GM12878 (cell line): ENCODE measurements at places on chromosomes 2 and 18. TPM values are rescaled to one million over a fixed set of nuclear protein-coding genes. Genes with fewer than 3 reads are reported as not detected.

DNA sequence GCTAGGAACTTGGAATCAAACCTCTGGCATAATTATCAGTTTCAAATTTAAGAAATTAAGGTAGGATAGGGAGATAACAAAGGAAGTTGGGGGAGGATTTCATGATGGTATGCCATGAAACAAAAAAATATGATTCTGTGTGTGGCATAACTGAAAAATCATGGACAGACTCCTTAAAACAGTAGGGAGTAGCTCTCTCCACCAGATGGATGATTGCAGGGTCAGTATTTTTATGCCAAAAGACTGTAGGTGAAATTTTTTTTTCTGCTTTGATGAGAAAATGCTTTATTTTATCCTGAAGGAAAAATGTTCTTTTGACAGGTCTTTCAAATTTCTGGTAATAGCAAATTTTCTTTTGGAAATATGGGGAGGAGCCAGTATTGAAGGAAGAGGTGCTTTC, 94.3 kb downstream of the TRABD2A start:
- no peak for DNase-seq

DNA sequence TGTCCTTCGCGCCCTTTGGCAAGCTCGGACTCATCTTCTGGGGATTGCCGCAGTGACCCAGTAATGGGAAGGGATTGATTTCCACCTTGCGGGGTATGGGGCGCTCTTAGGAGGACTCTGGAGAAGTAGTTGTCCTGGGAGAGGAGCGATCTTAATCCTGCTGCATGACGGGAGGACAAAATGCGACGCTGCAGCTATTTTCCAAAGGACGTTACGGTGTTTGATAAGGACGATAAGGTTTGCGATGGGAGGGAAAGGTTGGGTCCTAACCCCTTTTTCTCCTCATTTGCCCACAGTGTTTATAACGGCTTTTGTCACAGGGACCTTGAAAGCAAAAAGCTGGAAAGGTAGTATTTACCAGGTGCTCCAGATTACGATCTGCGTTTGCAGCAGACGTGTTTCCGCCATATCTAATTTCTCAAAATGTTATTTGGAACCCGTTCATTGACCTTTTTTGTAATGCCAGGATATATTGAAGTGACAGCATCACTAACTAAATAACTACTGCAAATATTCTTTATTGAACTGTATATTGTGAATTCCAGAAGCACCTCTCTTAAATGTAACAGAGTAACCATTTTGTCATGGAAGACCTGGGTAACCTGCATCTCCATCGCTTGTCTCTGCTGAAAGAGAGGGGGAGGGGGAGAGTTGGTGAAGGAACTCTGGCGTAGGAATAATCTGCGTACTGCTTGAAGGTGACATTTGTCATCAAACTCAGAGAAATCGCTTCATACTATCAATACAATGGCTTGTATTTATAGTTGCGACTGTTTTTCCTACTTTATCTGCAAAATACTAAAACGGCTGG, 590 bp downstream of the MDH1 start:
- no peak for DNase-seq

- DNase-seq: no peak
Measured at GRCh38 chr2:86243272-86243671, 44.0 kb downstream of the MRPL35 start.

- no peak for DNase-seq
Measured at GRCh38 chr2:9106338-9107167, 100.1 kb upstream of the ASAP2 start.

DNA sequence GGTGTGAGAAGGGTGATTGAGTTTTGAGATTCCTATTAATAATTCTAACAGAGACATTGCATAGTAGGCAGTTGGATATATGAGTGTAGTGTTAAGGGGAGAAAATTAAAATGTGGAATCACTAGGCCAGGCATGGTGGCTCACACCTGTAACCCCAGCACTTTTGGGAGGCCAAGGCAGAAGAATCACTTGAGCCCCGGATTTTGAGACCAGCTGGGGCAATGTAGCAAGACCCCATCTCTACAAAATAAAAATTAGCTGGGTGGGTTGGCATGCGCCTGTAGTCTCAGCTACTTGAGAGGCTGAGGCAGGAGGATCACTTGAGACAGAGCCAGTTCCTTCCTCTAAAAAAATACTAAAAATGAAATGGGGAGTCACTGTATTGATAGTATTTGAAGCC, 150.6 kb downstream of the MCFD2 start:
- no peak for DNase-seq

DNA sequence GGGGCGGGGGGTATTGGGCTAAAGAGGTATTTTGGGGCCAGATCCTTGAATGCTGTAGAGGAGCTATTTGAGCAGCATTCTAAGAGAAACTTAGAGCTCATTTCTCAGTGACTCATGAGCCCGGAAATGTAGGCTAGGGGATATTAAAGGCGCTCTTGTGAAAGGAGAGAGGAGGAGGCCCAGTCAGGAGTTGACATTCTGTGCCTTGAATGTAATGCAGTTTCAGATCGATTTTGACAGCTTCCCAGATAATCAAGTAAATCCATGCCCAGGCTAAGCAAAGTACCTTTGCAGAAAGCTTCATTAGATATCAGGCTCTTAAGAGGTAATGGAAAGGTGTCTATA, 1.5 kb downstream of the CAB39 start:
- no peak for DNase-seq

- DNase-seq: no peak
Measured at GRCh38 chr2:227996366-227996765, 124.9 kb downstream of the DAW1 start.

GRCh38 chr2:46183426-46183825, 113.8 kb upstream of the EPAS1 start:
- DNase-seq: no peak

GRCh38 chr2:49123600-49123999, 30.7 kb downstream of the FSHR start:
- no peak for DNase-seq

DNA sequence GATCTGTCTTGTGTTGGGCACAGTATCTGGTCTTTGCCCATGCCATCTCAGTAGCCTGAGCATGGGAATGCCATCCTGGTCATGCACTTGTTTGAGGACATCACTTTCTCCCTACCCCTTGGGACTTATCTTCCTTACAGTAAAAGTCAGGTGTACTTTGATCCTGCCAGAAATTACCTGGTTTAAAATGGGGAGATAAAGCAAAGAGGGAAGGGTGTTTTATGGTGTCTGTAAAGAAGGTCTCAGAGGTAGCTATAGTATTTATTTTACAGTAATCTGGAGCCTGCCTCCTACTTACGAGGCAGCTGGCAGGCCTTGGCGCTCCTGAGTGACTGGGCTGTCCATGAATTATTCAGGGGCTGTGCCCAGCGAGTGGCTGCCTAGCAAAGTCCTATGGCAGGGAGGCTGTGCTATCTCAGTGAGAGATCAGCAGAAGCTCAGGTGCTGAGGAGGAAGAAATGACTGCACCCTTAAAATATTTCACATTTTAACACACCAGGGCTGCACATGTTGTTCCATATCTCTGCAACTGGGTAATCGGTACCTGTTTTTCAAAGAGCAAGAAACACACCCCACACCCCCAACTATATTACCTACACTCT, 93.9 kb downstream of the SPTBN1 start:
- no peak for DNase-seq

- no peak for DNase-seq
Measured at GRCh38 chr2:129884221-129884786, 95.2 kb upstream of the RAB6C start.

DNA sequence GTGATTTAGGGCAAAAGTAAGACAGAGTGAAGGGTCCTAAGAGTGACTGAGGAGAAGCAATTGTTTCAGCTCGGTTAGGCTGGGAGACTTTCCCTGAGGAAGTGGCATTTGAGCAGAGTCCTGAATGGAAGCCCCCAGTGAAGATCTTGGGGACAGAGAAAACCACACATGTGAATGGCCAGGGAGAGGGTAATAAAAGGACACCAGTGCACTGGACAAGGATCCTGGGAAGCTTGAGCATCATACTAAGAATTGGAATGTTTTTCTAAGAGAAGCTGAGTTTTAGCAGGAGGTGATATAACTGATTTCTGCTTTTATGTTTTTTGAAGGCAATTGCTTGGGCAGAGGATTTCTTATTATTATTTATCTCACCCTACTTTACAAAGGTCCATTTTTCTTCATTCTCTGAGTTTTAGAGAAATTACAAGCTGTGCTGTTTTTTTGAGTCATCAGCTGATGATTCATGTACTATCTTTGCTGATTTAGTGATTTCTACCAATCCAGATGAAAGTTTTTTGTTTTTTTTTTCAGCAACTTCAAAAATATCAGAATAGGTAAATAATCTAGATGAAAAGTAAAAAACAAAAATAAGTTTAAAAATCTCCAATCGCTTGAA, 43.5 kb downstream of the MFSD6 start:
- no peak for DNase-seq

DNA sequence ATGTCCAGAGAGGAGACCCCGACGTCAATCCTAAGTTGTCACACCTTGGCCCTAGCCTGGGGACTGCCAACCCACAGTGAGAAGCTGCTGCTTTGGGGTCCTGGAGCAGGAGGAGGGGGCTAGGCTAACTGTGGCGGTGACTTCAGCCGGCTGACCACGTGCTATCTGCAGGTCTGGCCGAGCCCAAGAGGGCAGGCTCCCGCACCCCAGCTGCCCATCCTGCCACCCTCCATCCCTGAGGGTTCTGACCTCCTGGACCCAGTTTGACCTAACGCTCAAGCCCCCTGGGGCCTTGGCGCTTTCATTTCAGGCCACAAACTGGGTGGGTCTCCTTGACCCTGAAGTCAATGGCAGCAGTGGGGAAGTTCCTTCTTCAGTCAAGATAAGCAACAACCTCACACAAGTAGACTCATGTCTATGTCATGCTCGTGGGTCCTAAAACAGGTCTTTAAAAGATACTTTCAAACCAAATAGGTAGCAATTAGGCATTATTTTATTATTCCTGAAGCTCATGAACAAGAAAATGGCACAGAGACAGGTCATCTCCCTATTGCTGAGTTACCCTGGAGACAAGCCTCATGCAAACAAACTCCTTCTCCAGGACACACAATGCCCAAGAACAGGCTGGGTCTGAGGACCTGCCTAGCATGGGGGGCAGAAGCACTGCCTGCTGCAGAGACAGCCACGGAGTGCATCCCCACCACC, 2.3 kb downstream of the HES6 start:
- no peak for DNase-seq

GRCh38 chr18:55735199-55735855, 147.3 kb upstream of the TCF4 start:
- no peak for DNase-seq

- DNase-seq: no peak
Measured at GRCh38 chr2:43142921-43143438, 83.4 kb downstream of the ZFP36L2 start.

DNA sequence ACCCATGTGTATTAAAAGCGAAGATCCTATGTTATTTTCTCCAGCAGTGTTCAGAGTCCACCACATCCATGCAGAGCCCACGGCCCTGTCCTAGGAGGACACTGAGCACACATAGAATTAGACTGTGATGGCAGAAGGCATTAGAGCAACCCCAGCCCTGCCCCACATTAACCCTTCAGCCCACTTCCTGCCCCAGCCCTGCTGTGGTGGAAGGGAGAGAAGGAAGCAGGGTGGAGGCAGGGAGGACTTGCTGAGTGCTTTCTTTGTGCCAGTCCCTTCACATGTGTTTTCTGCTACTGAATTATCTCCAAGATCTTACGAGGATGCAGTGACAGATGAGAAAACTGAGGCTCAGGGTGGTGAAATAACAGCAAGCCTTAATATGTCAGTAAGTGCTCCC, 339.0 kb downstream of the SMAD2 start:
- no peak for DNase-seq

GRCh38 chr18:79631096-79631507, 48.5 kb upstream of the CTDP1 start:
- no peak for DNase-seq

DNA sequence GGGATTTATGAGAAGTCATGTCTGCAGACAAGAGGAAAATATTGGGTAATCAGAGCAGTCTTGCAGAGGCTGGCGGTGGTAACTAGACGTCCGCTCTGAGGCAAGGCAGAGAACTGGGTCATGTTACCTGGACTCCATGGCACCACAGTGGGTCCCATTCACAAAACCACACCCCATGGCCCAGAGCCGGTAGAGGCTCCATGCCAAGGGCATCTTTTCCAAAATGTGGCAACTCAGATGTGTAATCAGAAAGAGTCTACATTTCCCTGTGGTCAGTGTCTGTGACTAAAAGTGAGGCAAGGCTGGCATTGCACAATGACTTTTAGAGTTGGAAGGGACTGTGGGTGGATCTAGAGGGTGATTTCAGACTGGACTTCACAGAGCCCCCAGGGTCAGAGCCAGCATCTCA, 113.1 kb downstream of the MREG start:
- no peak for DNase-seq

DNA sequence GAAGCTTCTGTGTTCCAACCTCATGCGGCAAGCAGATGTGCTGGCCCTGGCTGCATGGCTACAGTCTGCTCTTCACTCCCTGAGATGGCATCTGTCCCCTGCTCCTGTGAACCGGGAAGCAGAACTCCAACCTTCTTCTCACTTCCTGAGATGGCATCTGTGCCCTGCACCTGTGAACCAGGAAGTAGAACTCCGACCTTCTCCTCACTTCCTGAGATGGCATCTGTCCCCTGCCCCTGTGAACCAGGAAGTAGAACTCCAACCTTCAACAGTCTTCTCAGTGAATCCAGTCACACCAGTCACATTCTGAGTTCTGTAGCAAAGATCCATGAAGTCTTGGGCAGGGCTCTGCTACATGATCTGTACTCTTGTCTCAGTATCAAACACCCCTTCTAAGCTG, 887.2 kb upstream of the KLHL29 start:
- DNase-seq: no peak

DNA sequence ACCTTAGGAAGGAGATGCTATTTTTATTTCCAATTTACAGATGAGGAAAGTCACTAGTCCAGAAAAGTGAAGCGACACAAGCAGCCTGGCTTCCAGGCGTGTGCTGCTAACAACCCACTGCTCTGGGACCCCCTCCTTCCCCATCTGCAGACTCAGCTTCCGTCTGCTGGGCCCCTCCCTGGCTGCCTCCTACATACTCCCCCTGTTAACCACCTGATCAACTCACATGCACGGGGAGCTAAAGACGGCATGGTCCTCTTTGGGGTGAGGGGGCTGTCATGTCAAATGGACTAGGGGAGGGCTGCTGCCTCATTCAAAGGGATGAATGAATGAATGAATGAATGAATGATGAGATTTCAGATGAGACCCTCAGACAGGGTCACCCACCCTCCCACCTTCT, 184.2 kb downstream of the CTIF start:
- no peak for DNase-seq

- no peak for DNase-seq
Measured at GRCh38 chr2:127565261-127566138, 30.0 kb downstream of the MYO7B start.

- DNase-seq: no peak
Measured at GRCh38 chr18:23809415-23809814, 120.2 kb downstream of the LAMA3 start.

- no peak for DNase-seq
Measured at GRCh38 chr18:6614952-6615351, 114.6 kb upstream of the ARHGAP28 start.

The CRYGC gene
- polyA plus RNA-seq: not detected in 2 replicates

The ADGRF3 gene
- 1.4 and 1.5 TPM in 2 replicates for polyA plus RNA-seq

The MSTN gene
- polyA plus RNA-seq: not detected in 2 replicates

The ANKRD30BL gene
- polyA plus RNA-seq: 0.20 and 0.22 TPM in 2 replicates

The SERPINB2 gene
- polyA plus RNA-seq: 11.9 and 13.4 TPM in 2 replicates

The PUS10 gene
- polyA plus RNA-seq: 11.8 and 12.2 TPM in 2 replicates

The ASB18 gene
- polyA plus RNA-seq: not detected in 2 replicates

The VIL1 gene
- polyA plus RNA-seq: 0.19 and 0.33 TPM in 2 replicates

The SIGLEC15 gene
- polyA plus RNA-seq: 0.09 TPM in 1 of 2 replicates, not detected in the other

The MEP1B gene
- not detected in 2 replicates for polyA plus RNA-seq

The LYPD6B gene
- polyA plus RNA-seq: 5.4 and 5.9 TPM in 2 replicates

The KCTD1 gene
- 3.5 and 5.7 TPM in 2 replicates for polyA plus RNA-seq

The BOK gene
- polyA plus RNA-seq: 0.12 TPM in 1 of 2 replicates, not detected in the other

The FMNL2 gene
- polyA plus RNA-seq: 0.27 and 0.30 TPM in 2 replicates
